ENCODE measurements at places on chromosomes 2 and 18. TPM values are rescaled to one million over a fixed set of nuclear protein-coding genes. Genes with fewer than 3 reads are reported as not detected.

GRCh38 chr18:23922939-23923338 lies 91.6 kb upstream of the TTC39C start:
- no peaks in the 10 kb centered on the region for H3K36me3 ChIP-seq
- peaks cover 4% of the 10 kb centered on the region for H3K27me3 ChIP-seq

DNA sequence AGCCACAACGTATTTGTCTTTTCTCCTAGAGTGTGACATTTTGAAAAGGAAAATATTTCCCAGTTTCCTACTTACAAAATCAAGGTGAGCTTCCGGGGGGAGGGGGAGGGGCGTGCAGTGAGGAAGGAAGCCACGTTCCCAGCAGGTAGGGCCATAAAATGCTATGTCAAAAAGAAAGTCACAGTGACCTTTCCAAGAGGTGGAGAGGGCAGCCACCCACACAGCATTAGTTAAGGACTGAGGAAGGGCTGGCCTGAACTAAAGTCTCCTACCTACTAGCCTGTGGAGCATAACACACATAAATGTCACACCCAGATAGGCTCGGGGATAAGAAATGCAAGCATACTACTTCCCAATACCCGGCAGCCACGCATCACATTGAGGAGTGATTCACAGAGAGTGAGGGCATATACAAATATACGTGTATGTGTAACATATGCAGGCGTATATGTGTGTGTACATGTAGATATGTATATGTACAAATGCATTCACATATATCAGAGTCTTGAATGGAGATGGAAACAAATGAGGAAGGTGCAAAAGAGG lies 191.1 kb downstream of the STK39 start:
- no peak overlapping the region for H3K4me3 ChIP-seq
- no peaks in the 10 kb centered on the region for H3K4me1 ChIP-seq
- H3K27me3 ChIP-seq = no peaks in the 10 kb centered on the region
- H3K36me3 ChIP-seq = no peaks in the 10 kb centered on the region
- DNase-seq = no peak
- no peak overlapping the region for H3K27ac ChIP-seq

DNA sequence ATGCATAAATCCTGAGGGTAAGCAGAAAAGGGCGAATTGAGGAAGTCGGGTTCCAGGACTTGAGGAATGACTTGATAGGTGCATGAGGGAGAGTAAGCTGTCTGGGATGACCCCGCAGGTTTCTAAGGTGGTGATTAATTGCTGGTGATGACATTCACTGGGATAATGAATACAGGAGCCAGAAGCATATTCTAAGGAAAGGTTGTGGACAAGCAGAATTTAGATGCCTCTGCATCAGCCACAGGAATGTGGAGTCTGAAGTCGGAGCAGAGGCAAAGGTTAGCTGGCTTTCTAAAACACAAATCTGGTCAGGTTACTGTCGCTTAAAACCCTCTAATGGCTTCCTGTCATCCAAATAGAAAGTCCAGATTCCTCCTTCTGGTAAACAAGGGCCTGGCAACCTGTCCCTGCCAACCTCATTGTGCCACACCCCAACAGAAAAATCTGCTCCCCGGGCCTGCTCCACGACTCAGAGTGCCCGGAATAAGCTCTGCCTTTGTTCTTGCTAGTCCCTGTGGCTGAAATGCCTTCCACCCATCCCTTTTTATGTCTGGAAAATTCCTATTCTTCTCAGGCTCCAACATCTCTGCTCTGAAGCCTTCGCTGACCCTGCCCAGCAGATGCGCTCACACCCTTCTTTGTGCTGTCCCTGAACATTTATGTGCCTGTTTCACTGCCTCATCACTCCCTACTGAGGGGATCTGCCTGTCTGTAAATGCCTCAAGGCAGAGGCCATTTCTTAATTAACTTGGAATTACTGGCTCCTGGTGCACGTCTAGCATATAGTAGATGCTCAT lies 11.3 kb upstream of the TMEM214 start:
- H3K27ac ChIP-seq = no peak overlapping the region
- H3K4me3 ChIP-seq = no peak overlapping the region
- no peaks in the 10 kb centered on the region for H3K27me3 ChIP-seq
- peak; percentile 49 for DNase-seq
- peaks cover 11% of the 10 kb centered on the region for H3K4me1 ChIP-seq

GRCh38 chr2:142682528-142682927 lies 194.9 kb upstream of the KYNU start:
- H3K36me3 ChIP-seq = no peaks in the 10 kb centered on the region
- H3K4me1 ChIP-seq = no peaks in the 10 kb centered on the region
- no peaks in the 10 kb centered on the region for H3K27me3 ChIP-seq

DNA sequence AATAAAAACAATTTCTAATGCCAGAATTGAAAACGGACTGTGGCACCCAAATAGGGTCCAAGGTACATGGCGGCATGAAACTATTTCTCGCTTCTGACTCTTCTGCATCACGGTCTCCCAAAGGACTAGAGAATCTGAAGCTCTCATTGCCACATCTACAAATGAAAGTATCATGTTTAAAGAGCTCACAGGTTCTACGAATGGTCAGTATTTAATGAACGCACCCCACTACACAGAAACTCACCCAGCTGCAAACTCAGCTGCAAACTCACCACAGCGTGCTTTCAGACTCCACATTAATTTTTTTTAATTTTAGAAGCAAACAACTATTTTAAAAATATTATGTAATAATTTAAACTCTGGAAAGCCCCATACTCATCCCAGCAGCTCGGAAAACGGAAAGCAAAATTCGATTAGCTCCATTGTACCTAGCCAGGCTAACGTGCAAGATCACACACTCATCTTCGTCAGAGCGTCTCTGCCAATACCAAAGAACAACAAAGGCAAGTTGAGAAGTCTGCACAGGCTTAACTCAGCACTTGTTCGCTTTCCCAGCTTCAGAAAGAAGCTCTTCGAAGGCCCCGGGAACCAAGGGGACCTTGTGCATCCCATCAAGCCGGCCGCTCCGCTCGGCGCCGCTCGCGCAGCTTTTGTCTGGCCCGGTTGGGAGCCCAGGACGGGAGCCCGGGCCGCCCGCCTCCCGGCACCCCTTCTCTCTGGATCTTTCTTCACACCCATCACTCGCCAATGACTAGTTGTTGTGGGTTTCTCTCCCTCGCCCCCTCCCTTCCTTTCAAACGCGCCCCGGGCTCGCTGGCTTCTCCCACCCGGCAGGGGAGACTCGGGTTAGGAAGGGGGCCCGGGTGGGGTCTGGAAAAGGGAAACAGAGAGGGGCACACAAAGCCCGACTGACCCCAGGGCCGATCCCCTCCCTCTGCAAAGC lies 785 bp downstream of the CLASP1 start:
- H3K27ac ChIP-seq = peak overlapping the region; percentile 93
- peak; percentile 62 for DNase-seq
- no peaks in the 10 kb centered on the region for H3K36me3 ChIP-seq

DNA sequence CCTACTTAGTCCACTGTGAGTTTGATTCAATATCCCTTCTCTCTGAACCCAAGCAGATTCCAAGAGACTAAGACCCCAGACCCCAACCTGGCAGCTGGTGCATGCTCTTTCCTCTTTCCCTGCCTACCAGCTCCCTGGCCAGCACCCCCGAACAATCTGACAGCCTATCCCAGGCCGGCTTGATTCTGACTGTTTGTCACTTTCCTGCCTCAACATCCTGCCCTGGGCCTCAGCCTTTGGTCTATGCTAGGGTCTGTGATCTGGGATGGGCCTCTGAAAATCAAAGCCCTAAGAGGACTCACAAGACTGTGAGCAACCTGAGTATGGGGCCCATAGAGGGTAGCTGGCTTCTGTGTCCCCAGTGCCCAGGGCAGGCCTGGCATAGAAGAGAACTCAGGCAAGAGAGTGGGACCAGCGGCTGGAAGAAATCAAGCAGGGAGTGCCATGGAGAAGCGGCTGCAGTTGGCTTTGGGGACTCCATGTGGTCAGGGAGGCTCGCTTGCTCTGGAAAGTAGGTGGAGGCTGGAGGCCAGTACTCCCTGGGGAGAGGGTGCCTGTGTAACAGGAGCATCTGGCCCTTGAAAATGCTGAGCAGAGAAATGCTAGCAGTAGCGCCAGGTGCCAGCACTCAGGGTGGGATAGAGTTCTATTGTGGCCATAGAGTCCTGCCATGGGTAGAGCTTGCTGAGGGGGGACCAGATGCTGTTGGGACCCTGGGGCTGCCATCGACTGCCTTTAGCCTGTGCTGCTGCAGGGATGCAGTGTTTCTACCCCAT lies 343.9 kb downstream of the DYSF start:
- H3K27ac ChIP-seq = no peak overlapping the region
- H3K36me3 ChIP-seq = no peaks in the 10 kb centered on the region
- H3K4me1 ChIP-seq = peaks cover 27% of the 10 kb centered on the region
- no peak overlapping the region for H3K4me3 ChIP-seq
- H3K27me3 ChIP-seq = peaks cover under 1% of the 10 kb centered on the region
- DNase-seq = no peak

DNA sequence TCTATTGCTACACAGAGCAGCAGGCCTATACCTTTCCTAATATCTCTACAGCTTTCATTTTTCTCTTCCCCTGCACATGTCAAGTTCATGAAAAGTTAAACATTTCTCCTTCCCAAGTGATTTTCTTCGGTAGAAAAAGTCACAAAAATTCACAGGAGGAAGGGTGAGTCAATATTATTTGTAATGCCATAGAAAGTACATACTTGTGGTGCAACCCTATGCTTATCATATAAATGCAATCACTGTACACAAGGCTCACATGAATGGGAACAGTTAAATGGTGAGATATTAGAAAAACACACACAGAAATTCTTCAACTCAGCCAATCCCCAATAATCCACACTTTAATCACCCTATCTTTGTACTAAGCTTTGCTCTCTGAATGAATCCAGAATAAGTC lies 651.6 kb downstream of the LRRTM4 start:
- no peak overlapping the region for H3K4me3 ChIP-seq
- no peak overlapping the region for H3K27ac ChIP-seq
- DNase-seq = no peak
- H3K4me1 ChIP-seq = no peaks in the 10 kb centered on the region

DNA sequence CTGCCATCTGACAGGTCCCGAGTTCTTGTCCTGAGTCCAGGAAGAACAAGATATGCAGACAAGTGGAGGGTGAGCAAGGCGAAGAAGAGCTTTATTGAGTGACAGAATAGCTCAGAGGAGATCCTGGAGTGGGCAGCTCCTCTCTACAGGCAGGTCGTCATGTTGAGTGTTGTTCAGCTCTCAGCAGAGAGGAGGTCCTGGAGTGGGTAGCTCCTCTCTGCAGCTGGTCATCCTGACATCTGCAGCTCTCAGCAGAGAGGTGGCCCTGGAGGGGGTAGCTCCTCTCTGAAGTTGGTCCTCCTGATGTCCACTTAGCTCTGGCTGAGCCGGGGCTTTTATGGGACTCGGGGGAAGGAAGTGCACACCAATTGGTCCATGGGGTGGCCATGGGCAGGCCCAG lies 90.4 kb downstream of the ATAD2B start:
- H3K27ac ChIP-seq = no peak overlapping the region
- DNase-seq = no peak
- no peaks in the 10 kb centered on the region for H3K4me1 ChIP-seq
- no peak overlapping the region for H3K4me3 ChIP-seq

DNA sequence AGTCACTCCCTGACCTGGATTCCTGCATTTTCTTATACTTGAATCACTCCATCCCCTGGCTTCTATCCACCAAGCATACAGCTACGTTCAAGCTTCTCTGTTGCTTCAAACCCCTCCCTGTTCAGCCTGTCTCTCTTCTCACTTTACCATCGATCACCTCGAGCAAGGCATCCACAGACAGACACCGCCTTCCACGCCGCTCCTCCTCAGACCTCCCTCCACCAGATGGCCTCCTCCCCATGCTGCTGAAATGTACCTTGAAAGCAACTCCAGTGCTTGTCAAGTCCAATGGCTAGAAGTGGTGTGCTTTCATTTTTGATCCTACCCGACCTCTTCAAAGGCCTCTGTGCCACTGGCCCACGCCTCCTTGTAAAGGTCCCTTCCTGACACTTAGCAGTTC lies 131.3 kb upstream of the ACAA2 start:
- H3K27me3 ChIP-seq = no peaks in the 10 kb centered on the region
- peak; percentile 40 for DNase-seq
- H3K27ac ChIP-seq = no peak overlapping the region
- H3K4me3 ChIP-seq = no peak overlapping the region
- H3K4me1 ChIP-seq = no peaks in the 10 kb centered on the region

DNA sequence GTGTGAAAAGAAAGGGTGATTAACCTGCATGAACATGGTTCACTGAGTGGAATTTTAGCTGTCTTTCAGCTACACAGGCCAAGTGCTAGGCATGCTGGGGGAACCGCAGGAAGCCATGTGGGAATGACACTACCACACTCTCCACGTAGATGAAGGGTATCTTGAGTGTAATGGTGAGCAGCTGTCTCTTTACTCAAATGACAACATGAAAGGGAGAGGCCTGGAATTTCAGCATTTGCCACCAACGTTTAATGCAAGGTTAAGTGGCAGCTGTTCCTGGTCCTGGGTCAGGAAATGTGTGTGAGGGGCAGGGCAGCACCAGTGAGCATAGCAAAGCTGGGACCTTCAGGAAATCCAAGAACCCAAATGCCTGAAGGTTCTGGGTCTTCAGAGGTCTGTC lies 588.4 kb downstream of the SLC4A3 start:
- no peak overlapping the region for H3K4me3 ChIP-seq
- no peaks in the 10 kb centered on the region for H3K27me3 ChIP-seq
- H3K4me1 ChIP-seq = no peaks in the 10 kb centered on the region
- H3K36me3 ChIP-seq = no peaks in the 10 kb centered on the region

DNA sequence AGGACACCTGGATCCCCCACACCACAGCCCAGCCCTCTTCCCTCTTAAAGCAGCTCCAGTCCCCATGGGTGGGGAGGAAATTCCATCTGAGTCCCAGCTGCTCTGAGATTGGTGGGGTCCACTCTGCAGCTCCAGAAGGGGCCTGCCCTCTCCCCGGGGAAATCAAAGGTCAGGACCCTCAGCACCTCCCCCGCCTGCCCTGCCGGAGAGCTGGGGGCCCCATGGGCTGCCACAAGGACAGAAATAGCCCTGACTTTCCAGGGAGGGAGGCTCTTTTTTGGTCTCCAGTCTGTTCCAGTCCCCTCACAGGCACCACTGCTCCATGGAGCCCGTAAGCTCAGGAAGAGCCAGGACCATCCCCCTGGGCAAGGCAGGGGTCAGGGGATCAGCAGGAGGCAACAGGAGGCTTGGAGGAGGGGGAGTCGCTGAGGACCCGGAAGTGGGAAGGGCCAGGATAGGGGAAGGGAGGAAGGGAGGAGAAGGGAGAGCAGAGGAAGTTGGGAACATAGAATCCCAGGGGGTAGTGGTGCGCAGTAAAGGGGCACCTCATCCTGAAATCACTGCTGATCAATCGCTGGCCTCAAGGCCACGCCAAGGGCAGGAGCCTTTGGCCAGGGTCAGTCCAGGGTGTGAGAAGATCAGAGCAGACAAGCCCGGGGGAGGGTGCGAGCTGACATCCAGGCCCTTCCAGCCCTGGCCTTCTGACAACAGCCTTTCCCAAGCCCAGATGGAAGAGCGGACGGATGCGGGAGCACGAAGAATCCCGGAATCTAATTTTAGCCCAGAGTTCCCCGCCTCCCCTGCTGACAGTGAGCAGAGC lies 7.6 kb downstream of the ADRA2B start:
- no peaks in the 10 kb centered on the region for H3K36me3 ChIP-seq
- H3K4me3 ChIP-seq = no peak overlapping the region
- no peak for DNase-seq
- H3K4me1 ChIP-seq = no peaks in the 10 kb centered on the region

GRCh38 chr2:172039011-172039704 lies 39.4 kb downstream of the METAP1D start:
- no peak overlapping the region for H3K27ac ChIP-seq
- no peaks in the 10 kb centered on the region for H3K36me3 ChIP-seq
- no peak for DNase-seq
- H3K4me1 ChIP-seq = no peaks in the 10 kb centered on the region

The GPR17 gene
- total RNA-seq = 0.18 TPM

The CD226 gene
- 0.07 TPM for total RNA-seq

The SPATA3 gene
- total RNA-seq = not detected

The CHRND gene
- not detected for total RNA-seq

The UGT1A6 gene
- total RNA-seq = not detected

The CD8B2 gene
- not detected for total RNA-seq

The HOXD10 gene
- not detected for total RNA-seq

The SERPINB12 gene
- not detected for total RNA-seq

The HOXD13 gene
- total RNA-seq = not detected

The BCL11A gene
- total RNA-seq = 32.0 TPM
